Activated T-helper 1 cell treated with anti-CD3 and anti-CD28 coated beads, Interleukin-12 subunit alpha, Interleukin-12 subunit beta, Interleukin-2, Interleukin-4 antibody, amounts not matched to agents 30 ng/mL and 10 ng/mL and 1 ng/mL, durations not matched to agents 14 hours and 24 hours and 36 hours (primary cell): ENCODE measurements at places on chromosomes 7 and 10.

DNA sequence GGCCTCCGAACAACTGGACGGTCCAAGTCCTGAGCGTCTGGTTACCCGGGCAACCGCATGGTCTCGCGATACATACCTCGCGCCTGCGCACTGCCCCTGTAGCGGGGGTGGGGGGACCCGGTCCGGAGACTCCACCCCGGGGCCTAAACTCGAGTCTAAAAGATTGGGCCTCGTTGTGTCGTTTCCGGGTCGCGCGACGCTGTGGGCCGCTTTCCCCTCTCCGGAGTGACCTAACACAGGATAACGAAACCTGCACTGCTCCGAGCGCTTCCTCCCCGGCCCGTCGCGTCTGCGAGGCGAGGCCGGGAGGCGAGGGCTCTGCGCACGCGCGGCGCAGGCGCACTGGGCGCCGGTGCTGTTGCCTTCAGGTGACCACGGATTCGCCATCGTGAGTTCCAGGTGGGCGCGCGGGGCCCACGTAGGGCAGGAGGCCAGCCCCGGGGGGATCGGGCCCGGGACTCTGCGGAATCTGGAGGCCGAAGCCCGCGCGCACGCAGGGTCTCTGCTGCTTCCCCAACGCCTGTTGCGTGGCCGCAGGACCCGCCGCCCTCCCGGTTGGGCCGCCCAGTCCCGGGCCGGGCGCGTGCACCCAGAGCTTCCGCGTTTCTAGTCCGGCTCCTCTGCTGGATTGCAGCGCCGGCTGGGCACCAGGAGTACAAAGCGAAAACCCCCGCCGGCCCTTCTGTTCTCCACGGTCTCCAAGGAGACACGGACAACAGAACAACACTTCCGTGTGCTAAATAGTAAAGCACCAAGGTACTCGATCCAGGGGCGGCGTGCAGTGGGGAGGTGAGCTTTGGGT is at the start of gene RPP38:
Gene RPP38, plus strand, starts transcription at position 345 of the 802 bp plus-strand sequence. CDS start 5,960 bp downstream, outside the sequence.
- DNase-seq: peak; percentile 94

DNA sequence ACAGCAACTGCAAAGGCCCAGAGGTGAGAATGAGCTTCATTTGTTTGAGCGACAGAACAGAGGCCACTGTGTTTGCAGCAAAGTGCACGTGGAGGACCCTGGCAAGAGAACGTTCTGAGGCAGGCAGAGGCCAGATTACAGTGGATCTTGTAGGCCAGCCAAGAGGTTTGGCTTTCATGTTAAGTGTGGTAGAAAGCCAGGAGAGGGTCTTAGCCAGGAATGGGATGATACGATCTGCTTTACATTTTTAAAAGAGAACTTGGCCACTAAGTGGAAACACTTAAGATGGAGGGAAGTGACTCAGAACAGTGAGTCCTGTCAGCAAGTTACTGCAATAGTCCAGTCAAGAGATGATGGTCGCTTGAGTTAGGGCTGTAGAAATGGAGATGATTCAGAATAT is 4.6 kb downstream of the CCDC136 start:
- no peak for DNase-seq

GRCh38 chr10:109427411-109427810 is 495.9 kb downstream of the XPNPEP1 start:
- DNase-seq: no peak

DNA sequence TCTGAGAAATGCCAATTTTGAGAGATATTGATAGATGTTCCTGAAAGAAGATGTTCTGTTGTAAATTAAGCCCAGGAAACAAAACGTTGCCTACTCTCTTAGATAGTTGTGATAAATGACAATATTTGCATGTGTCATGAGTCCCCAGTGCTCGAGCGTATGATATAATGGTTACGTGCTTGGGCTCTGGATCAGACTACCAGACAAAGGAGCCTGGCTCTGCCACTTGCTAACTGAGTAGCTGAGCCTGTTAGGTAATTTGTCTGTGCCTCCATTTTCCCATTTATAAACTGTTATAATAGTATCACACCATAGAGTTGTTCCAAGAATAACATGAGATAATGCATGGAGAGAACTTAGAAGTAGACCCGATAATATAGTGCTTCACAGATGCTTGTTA is 1.8 kb downstream of the A1CF start:
- no peak for DNase-seq

DNA sequence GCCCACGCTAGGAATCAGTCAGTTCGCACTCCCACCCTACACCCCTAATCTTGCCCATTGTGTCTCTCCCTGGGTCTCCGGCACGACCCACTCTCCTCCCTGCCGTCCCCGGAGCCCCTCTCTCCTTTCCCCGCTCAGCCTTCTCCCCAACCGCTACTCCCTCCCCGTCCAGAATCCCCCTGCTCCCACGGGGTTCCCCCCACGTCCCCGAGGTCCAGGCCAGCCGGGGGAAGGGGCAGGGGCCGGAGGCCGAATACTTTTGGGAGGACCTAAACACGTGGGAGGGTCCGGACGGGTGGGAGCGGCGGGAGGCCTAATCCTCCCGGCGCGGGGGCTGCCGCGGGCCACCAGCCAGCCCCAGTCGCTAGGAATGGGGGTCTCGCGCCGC is 560 bp downstream of the RARRES2 start:
- no peak for DNase-seq

DNA sequence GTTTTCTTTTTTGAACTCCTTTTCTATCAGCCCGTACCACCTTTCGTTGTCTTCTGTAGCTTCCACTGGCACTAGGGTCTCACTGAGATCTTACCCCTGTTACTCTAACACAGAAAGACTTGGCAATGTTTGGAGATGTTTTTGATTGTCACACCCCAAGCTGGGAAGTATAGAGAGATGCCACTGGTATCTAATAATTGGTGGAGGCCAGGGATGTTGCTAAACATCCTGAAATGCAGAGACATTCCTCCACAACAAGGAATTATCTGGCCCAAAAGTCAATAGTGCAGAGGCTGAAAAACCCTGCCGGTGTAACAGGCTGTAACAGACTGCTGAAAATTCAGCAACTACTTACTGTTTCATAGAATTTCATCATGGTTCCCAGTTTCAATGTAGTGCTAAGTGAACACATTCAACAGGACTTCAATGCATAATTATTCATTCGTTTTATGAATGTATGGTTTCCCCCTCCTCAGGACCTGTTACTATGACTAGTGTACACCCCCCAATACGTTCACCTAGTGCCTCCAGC is 115.9 kb downstream of the TRIM24 start:
- no peak for DNase-seq

DNA sequence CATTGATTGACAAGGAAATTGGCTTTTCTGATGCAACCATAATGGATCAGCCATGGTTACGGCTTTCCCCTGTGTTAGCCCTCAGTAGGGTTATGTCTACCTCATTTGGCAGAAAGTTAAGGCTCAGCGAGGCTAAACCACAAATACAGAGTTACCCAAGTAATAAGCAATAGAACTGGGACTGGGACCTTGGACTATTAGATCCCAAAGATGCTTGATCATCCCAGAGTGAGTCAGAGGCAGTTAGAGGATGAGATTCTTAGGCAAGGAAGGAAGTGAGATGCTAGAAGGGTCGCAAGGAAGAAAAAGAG is 401.4 kb downstream of the TNS3 start:
- no peak for DNase-seq

GRCh38 chr10:132889556-132889955 is 52.8 kb downstream of the CFAP46 start:
- no peak for DNase-seq
